NCI-H1105 treated with DMSO at 0.1 percent for 48 hours (cell line): ENCODE measurements at places on chromosomes 5 and 9.

- no peak for DNase-seq
Observed at GRCh38 chr5:86557920-86558319, 59.8 kb upstream of the COX7C start.

GRCh38 chr5:176424181-176424580 lies 7.8 kb upstream of the CLTB start:
- DNase-seq, result no peak

GRCh38 chr5:177425196-177425800 lies 1.2 kb upstream of the GRK6 start:
- no peak for DNase-seq

DNA sequence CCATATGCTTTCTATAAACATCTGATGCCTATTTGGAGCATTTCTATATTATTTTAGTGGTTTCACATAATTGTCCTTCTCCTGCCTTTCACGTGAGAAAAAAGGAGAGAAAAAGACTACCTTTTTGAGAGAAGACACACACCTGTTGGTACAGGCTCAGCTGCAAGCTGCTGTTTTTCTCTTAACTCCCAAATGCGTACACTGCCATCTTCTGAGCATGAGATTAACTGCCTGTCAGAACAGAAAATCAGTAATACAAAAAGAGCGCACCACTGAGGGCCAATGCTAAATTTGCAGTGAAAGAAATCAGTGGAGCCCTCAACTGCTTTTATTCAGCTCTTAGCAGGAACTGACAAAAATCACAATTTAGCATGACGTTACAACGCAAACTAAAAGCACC lies 54.9 kb downstream of the WDR41 start:
- peak; percentile 39 for DNase-seq

- DNase-seq, result no peak
Observed at GRCh38 chr5:466661-467310, 23.8 kb downstream of the EXOC3 start.

GRCh38 chr5:107567901-107568671 lies 102.7 kb downstream of the EFNA5 start:
- DNase-seq, result peak; percentile 59

DNA sequence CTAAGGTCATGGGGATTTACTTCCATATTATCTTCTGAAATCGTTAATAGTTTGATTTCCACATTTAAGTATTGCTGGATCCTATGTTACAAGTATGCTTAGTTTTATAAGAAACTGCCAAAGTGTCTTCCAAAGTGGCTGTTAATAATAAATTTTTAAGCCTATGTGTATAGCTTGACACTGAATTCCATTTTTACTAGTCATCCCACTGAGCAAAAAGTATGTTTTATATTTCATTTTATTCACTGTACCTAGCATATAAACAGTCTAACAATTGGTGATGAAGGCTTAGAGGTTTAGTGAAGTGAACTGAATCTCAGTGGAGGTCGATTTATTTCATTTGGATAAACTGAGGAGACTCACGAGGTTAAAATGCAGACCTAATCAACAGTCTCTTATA lies 174.6 kb downstream of the ADAMTS6 start:
- no peak for DNase-seq
